ENCODE measurements at places on chromosomes 6 and 20.

DNA sequence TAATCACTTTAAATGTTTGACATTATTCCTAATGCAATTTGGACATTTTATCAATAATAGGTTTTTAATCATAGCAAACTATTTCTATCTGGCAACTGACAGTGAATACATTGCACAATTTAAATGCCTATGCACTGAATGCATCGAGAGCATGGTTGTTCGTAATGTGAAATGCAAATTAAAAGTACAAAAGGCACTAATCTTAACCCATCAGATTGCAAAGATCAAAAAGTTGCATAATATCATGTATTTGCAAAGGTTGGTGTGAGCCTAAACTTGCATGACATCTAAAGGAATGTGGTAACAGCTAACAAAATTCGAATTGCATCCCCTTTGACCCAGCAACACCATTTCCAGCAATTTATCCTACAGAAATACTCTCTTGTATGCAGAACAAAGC, 469.9 kb upstream of the IRAK1BP1 start:
- DNase-seq, result no peak

- no peak for DNase-seq
Measured at GRCh38 chr20:51856432-51856831, 54.1 kb upstream of the SALL4 start.

GRCh38 chr20:22829356-22829755, 205.8 kb upstream of the SSTR4 start:
- DNase-seq, result no peak

- no peak for DNase-seq
Measured at GRCh38 chr6:43804550-43805223, 34.7 kb downstream of the VEGFA start.

DNA sequence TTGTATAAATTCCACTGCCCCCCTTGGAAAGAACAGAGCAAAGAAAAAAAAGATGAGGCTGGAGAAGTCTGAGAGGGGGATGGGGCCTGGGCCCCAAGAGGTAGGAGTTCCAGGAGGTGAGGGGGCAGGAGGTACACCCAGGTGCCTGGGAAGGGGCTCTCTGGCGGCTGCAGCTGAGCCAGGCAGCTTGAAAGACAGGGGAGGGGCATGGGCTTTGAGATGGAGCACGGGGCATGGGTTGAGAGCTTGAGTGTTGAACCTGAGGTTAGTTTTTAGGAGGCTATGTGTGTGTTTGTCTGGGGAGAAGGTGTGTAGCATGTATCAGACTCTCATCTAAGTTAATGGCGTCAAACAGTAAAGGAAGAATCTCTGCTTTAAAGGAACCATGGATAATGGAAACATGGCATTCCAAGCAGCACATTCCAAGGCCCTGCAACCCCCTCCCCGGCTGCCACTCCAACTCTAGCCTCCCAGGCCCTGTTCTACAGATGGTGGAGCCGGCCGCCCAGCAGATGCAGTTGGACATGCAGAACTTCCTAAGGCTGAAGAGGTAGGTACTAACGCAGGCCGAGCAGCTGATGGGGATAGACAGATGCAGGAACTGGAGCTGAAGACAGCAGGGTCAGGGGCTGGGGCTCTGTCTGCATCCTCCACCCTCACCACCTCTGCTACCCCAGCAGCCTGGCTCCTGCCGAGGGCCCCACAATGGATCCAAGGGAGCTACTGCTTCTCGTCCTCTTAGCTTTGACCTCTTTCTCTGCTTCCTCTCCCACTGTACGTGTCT, 42.1 kb downstream of the MDFI start:
- no peak for DNase-seq

- DNase-seq, result no peak
Measured at GRCh38 chr20:45918182-45918737, 6.3 kb upstream of the PLTP start.

DNA sequence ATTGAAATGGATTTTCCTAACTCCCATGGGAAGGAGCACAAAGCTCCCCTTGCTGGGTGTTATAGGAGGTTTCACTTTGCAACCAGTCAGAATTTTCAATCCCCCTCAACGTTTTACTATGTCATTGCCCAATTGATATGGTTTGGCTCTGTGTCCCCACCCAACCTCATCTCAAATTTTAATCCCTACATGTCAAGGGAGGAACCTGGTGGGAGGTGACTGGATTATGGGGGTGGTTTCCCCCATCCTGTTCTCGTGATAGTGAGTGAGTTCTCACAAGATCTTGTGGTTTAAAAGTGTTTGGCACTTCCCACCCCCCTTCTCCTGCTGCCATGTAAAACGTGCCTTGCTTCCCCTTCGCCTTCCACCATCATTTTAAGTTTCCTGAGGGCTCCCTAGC, 62.9 kb downstream of the ZMYND8 start:
- DNase-seq, result no peak

GRCh38 chr6:6981681-6982322, 126.0 kb upstream of the RREB1 start:
- no peak for DNase-seq

GRCh38 chr6:89117211-89118108, at the start of gene SRSF12:
SRSF12 (minus strand) TSS chr6:89118071; CDS start chr6:89117887, 184 bp downstream.
- DNase-seq, result peak; percentile 12

DNA sequence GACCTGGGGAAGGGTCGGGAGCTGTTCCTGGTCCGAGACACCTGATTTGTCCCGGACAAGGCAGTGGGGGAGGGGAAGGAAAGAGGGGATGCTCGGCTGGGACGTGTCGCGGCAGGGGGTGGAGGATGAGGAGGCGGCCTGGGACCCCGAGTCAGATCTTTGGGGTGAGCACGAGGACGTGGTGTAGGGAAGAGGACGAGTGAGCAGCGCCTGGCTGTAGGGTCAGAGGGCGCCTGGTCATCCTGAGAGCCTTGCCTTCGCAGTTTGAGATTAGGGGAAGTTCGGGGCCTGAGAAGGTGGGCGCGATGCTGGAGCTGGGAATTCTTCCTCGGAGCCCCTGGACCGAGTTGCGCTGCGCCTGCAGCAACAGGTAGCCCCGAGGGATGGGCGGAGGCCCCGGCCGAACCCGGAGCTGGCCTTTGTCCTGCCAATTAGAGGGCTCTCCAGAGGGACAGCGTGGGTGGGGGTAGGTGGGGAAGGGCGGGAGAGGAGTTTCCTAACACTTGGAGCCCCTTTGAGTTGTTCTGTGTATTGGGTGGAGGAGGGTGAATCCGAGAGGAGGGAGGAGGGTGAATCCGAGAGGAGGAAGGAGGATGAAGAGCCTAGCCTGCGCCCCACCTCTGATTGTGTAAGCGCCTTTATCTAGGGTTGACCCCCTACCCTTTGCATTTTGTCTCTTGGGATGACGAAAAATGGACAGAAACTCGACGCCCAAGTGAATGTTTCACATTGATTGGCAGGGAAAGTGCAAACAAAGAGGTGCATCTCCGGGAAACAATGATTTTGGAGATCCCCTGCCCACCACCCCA, 72.0 kb downstream of the SOX4 start:
- DNase-seq, result no peak

DNA sequence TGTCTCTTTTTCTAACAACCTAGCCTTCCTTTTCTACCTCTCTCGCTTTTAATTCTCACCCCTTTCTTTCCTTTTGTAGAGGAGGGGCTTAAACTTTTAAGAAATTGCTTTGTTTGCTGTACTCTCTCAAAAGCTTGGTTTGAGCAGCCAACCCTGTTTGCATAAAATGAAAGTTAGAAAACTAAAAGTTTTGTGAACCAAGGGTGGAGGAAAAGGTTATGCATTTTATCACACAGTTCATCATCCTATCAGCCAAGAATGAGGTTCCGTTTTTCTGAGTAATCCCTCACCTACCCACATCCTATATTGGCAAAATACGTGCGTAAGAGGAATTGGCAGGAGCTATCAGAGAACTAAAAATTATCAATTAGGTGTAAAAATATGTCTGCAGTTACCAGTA, 42.8 kb upstream of the LOC128125822 start:
- DNase-seq, result no peak

- no peak for DNase-seq
Measured at GRCh38 chr20:3011752-3012151, 31.7 kb upstream of the GNRH2 start.
